ENCODE measurements at places on chromosomes 3 and 15.

DNA sequence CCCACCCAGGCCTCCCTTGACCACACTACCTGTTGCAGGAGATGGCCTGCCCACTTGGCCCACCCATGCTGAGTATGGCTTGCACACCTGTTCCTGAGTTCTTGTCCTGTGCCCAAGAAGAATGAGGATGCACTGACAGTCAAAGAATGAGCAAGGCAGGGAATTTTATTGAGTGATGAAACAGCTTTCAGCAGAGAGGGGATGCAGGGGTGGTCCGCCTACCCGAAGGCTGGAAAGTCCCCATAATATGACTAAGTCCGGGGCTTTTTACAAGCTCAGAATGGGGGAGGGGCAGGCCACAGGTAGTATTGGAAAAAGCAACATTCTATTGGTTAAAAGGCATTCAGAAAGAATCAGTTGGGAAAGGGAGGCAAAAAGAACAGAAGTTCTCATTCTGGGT is 29.9 kb upstream of the RNU6-1 start:
- no peak for DNase-seq

- DNase-seq, result no peak
Observed at GRCh38 chr15:29665444-29666003, 156.7 kb downstream of the TJP1 start.

DNA sequence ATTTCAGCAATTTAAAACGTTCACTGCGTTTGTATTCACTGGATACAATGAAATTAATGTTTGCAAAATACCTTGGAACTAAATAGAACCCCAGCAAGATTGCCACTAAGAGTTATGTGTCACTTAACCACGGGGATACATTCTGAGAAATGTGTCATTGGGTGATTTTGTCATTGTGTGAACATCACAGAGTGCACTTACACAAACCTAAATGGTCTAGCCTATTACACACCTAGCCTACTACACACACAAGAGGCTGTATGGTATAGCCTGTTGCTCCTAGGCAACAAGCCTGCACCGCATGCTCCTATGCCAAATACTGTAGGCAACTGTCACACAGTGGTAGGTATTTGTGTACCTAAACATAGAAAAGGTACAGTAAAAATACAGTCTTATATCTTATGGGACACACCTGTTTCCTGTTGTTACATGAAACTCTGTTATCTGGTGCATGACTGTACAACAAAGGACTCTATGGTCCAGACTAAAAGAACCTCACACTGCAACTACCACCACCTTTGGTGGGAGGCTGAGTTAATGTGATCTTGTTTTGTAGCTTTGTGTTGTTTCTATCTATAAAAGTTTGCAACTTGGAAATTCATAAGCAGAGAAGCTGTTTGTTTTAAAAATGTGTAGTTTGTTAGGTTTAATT is 92.2 kb upstream of the NTRK3 start:
- DNase-seq, result no peak

GRCh38 chr3:150412561-150413231 is 4.6 kb downstream of the TSC22D2 start:
- DNase-seq, result no peak

DNA sequence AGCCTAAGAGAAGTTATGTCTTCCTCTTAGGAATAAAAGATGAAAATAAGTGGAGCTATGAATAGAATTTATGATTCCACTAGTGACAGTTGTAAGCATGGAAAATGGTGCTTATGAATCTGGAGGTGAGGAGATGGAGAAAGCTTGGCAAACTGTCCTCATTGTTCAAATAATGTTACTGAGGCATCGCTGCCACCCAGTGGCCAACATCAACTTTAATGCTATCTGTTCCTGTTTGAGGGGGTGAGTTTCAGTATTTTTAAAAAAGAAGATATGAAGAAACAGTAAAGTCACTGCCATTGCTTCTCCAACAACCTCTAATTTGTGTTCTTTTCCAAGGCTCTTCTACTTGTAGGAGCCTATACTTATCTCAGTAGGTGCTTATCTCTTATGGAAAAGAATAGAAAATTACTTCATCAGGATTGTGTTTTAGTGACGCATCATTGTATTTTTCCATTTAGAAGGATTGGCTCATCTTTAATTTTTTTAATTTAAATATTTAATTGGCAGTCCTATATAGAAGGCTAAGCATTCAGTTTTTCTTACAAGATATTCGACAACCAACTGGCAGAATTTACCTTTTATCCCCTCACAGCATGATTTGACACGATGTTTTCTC is 260.4 kb upstream of the P2RY1 start:
- DNase-seq, result peak; percentile 3

DNA sequence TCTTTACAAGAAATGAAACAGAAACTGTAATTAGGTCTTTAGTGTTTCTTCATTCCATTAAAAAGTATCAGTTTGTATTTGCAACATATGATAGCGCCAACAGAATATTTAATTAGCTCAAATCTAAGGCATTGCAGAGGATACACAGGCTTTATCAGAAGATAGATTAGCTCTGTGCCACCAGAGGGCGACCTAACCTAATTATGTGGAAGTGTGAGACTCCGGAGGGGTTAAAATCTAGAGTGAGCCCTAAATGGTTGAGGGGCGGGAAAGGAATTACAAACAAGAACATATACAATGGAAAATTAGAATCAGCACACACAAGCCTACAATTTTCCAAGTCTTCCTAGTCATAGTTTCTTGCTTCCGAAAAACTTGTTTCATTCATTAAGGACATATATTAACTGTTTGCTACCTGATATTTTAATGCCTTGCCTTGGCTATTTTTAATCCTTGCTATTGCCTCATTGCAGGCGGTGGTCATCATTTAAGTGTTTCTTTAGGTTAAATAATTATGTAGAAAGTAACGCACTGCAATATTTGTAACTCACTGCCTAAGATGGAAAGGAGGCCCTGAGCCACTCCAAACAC is 18.0 kb upstream of the RYR3 start:
- DNase-seq, result no peak

DNA sequence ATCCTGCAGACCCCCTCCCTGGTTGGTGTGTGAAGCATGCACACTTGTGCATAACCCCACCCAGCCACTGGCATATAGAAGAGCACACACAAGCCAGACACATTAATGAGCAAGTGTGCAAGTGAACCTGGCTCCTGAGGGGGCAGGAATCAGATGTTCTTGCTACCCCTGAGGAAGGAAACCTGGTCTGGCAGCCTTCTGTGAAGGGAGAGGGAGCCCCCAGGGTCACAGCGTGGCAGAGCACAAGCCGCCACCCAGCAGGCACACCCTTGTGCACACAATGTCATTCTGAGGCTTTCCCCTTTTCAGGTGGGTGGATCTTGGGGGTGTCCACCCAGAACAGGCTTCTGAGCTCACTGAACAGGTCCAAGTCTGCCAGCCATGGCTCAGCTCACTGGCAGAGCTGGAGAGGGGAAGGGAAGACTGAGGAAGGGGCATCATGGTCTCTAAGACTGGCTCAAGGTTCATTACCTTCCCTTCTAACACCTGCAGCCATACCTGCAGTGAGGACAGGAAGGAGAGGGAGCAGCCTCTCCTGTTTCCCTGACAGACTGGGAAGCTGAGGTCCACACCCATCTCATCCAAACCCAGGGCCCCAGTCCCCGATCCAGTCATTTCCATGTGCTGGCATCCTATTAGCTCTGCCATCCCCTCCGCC is 31.6 kb upstream of the SEMA3F start:
- no peak for DNase-seq

Measured in DMS153 (cell line).